ENCODE measurements at places on chromosomes 11 and 22.

- DNase-seq = no peak
Observed at GRCh38 chr11:45087900-45088160, 58.6 kb upstream of the PRDM11 start.

GRCh38 chr11:79082907-79083306 lies 357.9 kb downstream of the TENM4 start:
- no peak for DNase-seq

DNA sequence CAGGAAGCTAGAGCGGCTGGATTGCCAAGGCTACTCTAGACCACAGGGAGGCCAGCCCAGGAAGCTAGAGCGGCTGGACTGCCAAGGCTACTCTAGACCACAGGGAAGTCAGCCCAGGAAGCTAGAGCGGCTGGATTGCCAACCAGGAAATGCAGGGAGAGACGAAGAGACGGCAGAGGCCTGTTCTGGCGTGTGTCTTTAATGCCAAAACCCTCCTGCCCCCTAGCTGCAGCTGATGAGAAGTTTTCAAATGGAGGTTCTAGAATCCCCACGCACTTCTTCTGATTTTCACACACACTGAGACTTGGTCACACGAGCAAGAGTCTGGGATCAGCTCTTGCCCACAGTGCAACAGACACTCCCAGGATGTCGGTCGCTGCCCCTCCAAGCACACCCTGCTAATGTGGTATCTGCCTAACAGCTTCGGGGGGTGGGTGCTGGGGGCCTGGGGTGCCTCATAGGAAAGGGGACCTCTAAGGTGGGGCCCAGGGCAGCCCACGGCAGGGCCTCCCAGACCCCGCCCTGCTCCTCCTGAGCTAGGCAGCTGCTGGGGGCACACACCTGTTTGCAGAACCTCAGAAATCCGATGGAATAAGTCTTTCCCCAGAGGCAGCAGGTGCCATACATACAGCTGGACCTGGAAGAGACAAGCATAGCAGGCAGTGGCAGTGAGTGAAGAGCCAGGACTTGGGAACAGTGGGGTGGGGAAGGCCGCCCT lies 28.5 kb downstream of the MAFF start:
- DNase-seq = peak; percentile 54

- no peak for DNase-seq
Observed at GRCh38 chr11:92053216-92053615, 171.4 kb upstream of the FAT3 start.

GRCh38 chr11:93169950-93170561 lies 27.7 kb downstream of the SLC36A4 start:
- no peak for DNase-seq

Data from GM19239 (cell line).